ENCODE measurements at places on chromosomes 5 and 9.

- no peak for DNase-seq
Observed at GRCh38 chr5:150661821-150662596, 958 bp downstream of the MYOZ3 start.

- no peak for DNase-seq
Observed at GRCh38 chr5:76114179-76114851, 31.1 kb downstream of the SV2C start.

DNA sequence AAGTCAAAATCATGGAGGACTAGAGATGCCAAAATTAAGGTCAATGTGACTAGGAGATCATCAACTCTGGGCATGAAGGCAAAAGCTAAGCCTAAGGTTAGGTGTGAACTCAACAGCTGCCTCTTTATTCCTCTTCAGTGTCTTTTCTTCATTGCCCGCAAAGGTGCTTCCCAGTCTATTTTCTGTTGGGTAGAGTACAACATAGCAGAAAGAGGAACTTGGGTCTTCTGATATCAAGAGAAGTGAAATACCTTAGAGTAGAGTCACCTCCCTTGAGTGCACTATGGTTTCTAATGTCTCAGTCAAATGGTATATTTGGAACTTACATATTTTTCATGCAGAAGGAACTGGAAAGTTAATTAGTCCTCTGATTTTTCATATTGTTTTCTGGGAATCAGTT is 122.5 kb upstream of the GRIN3A start:
- DNase-seq: no peak

DNA sequence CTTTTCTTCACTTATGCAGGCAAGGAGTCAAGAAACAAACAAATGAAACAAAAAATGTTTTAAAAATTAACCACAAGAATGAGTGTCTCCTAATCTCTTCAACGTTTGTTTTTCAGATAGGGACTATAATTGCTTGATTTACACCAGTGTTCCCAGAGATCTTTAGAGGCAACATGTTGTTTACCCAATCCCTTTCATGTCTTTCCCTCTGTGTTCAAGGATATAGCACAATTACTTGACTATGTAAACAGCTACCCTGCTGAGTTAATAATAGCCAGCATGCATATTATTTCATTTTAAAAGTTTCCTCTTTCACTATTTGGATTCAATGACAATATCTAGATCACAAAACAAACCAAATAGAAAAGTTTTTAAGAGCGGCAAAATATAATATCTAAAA is 25.1 kb upstream of the SHISAL2B start:
- no peak for DNase-seq

- DNase-seq: no peak
Observed at GRCh38 chr5:50770441-50770840, 104.0 kb downstream of the PARP8 start.

DNA sequence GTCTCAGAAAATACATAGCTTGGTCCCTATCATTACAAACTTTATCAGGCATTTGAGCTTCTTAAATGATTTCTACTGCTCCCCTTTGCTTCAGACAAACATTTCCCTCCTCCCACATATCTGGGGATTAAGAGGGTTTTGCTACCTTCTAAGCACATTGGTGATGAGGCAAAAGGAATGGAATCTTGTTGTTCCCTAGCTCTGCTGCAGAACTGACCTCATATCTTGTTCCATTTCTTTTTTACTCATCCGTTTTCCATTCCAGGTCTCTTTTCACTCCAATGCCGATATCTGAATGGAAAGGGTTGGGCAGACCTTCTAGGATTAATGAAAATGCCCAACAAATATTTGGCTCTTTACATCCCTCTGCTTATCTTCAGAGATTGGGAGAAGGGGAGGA is 444.6 kb downstream of the ZNF608 start:
- peak; percentile 69 for DNase-seq

Measured in fibroblast of skin of right quadriceps (primary cell).